ENCODE measurements at places on chromosomes 7 and 10.

- DNase-seq = no peak
Measured at GRCh38 chr7:13991791-13992595, 2.5 kb upstream of the ETV1 start.

DNA sequence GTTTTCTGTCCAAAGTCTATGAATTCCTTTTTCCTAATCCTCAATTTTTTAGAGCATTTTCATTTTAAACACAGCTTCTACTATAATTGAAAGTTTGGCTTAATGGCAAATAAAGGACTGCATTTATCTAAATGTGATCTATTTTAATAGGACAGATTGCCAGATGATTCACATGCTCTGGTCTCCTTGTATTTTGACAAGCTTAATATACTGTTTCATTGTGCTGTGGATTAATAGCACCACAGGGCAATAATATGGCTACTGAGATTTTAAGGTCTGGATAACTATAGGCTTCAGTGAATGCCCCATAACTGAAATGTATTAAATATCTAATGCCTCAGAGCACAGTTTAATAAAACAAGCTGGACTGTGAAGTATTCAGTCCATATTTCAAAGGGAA is 1362.8 kb downstream of the XPNPEP1 start:
- no peak for DNase-seq

GRCh38 chr7:157495594-157495993 is 158.8 kb downstream of the DNAJB6 start:
- no peak for DNase-seq

DNA sequence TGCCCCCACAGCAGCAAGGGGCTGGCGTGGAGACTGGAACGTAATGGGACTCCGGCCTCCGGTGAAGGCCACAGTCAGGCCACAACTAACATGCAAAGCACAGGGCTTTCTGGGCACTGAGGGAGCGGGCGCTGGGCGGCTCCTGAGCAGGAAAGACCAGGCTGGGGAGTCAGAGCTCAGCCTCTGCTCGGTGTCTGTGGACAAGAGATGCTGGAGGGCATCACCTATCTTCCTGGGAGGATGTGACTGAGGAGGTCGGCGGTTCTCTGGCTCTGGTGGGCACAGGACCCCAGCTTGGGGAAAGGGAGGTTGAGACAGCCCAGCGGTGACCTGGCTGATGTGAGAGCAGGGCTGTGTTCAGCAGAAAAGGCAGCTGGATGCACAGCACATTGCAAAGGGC is 11.7 kb downstream of the CNPY1 start:
- DNase-seq = no peak

- no peak for DNase-seq
Measured at GRCh38 chr10:1366811-1367425, 310.7 kb downstream of the WDR37 start.

Data from omental fat pad (tissue), 4 donors.